ENCODE measurements at places on chromosomes 13 and 19. TPM values are rescaled to one million over a fixed set of nuclear protein-coding genes. Genes with fewer than 3 reads are reported as not detected.

FLT3 gene
- total RNA-seq, result not detected

IL11 gene
- total RNA-seq, result under 0.01 TPM

VSIG10L gene
- total RNA-seq, result under 0.01 TPM

OR10H1 gene
- not detected for total RNA-seq

FSD1 gene
- total RNA-seq, result 11.6 TPM

CLEC17A gene
- not detected for total RNA-seq

LIM2 gene
- total RNA-seq, result not detected

CERS1 gene
- total RNA-seq, result 1.3 TPM

CA11 gene
- total RNA-seq, result 2.7 TPM

SYDE1 gene
- 14.8 TPM for total RNA-seq

C19orf81 gene
- 1.1 TPM for total RNA-seq

EFNA2 gene
- total RNA-seq, result 0.19 TPM

ABHD13 gene
- total RNA-seq, result 4.0 TPM

ANGPTL4 gene
- total RNA-seq, result 26.3 TPM

ELSPBP1 gene
- not detected for total RNA-seq

ZNF546 gene
- total RNA-seq, result 2.6 TPM

FCGBP gene
- total RNA-seq, result under 0.01 TPM

MBD3L3 gene
- not detected for total RNA-seq

ICAM5 gene
- 0.16 TPM for total RNA-seq

UBAC2 gene
- 43.5 TPM for total RNA-seq

SBK2 gene
- total RNA-seq, result not detected

KLK2 gene
- not detected for total RNA-seq

CSNK1A1L gene
- not detected for total RNA-seq

NLRP4 gene
- not detected for total RNA-seq

PABPC3 gene
- total RNA-seq, result under 0.01 TPM

LPAR6 gene
- 47.9 TPM for total RNA-seq

GRIK5 gene
- not detected for total RNA-seq

ZNF345 gene
- 1.8 TPM for total RNA-seq

NOVA2 gene
- 4.7 TPM for total RNA-seq

HSD17B14 gene
- 5.7 TPM for total RNA-seq

UBE2L5 gene
- not detected for total RNA-seq

IGFL1 gene
- total RNA-seq, result not detected

SMIM17 gene
- 0.63 TPM for total RNA-seq

MISP3 gene
- 0.19 TPM for total RNA-seq

CRX gene
- under 0.01 TPM for total RNA-seq

KRTDAP gene
- total RNA-seq, result not detected

SMG9 gene
- 15.9 TPM for total RNA-seq

ACER1 gene
- total RNA-seq, result not detected

GJB2 gene
- not detected for total RNA-seq

LMTK3 gene
- 0.06 TPM for total RNA-seq

CGB2 gene
- not detected for total RNA-seq

B3GNT8 gene
- 1.1 TPM for total RNA-seq

HSH2D gene
- not detected for total RNA-seq

ZNF302 gene
- 7.4 TPM for total RNA-seq

NXNL1 gene
- not detected for total RNA-seq

LILRB1 gene
- not detected for total RNA-seq

PRODH2 gene
- not detected for total RNA-seq

OR7C1 gene
- total RNA-seq, result not detected

TUBA3C gene
- not detected for total RNA-seq

LAIR1 gene
- total RNA-seq, result not detected

ZNF615 gene
- total RNA-seq, result 11.8 TPM
